ENCODE measurements at places on chromosomes 1 and 21.

DNA sequence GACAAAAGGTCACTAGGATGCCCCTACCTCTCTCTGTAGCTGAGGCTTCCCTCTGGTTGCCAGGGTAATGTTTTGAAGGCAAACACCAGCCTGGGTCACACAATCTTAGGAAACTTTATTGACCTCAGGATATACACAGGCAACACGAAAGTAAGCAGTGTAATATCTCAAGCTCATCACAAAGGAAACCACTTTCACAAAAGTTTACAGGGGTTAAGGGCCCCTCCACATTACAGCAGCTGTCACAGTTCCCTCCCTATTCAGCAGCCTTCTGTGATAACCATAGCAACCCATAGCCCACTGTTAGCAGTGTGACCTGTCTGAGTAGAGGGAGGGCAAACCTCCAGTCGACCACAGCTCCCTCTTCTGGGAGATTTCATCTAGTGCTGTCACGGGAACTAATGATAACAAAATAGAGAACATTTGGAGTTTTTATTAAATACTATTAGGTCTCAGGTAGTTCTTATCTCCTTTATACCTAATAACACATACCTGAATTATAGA lies 149.8 kb downstream of the PTPRC start:
- no peak for DNase-seq

GRCh38 chr1:76231320-76231719 lies 156.8 kb downstream of the ST6GALNAC3 start:
- DNase-seq: no peak

DNA sequence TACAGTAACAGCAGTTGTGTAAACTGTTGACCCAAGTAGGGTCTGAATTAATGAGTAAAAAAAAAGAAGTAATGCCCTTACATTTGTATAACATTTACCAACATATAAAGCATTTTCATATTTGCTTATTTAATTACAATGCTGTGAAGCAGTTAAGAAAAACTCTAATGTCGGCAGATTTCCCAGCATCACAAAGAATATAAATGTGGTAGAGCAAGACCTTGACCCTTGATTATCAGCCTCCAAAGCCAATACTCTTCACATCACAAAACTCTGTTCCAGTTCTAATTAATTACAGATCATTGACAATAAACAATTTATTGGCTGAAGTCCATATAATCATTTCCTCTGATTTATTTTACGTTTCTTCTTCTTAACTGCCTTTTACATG lies 130.2 kb downstream of the DUSP10 start:
- DNase-seq: no peak

GRCh38 chr1:20726932-20727745 lies 5.4 kb downstream of the SH2D5 start:
- no peak for DNase-seq

DNA sequence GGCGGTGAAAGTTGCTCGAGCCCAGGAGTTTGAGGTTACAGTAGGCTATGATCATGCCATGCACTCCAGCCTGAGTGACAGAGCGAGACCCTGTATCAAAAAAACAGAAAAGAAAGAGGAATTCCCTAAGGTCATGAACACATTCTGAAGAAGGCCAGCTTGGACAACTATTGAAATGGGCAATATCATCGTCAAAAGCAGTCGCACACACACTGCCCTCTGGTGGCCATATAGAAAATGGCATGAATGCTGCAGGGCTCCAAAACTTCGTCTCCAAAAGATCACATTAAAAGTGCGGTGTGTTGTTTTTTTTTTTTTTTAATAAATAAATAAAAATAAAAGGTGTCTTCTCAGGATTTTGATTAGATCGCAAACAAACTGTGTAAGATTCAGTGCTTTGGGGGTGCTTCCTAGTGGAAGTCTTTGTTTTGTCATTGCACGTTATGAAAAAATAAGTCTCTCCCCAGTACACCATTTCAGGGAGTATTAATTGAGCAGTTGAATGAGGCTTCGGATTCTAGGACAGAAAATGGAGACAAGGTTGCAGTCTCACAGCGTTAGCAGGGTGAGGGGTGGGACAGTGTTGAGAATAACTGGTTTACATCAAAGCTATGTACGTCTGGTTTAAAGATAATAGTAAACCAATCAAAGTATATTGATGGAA lies 87.5 kb upstream of the FMN2 start:
- DNase-seq: no peak

- peak; percentile 54 for DNase-seq
Observed at GRCh38 chr1:119330466-119331189, 38.0 kb upstream of the HAO2 start.

- DNase-seq: no peak
Observed at GRCh38 chr1:1163538-1164070, 10.1 kb upstream of the TTLL10 start.

DNA sequence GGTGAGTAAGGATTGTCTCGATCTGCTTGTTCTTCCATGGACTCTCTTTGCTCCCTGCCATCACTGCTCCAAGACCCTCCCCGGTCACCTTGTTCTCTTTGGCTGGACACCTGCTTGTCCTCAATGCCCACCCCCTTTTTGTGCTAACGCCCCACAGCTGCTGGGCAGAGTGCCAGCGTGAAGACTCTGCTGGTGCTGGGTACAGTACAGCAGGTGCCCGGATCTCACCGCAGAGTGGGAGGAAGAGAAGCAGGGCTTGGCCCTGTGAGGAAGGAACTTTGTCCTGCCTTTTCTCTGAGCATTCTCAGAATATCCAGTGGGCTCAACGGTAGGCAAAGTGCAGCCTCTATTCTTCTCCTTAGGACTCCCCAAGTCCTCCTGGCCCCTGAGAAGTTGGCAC lies 90.1 kb downstream of the PLXNA2 start:
- no peak for DNase-seq

DNA sequence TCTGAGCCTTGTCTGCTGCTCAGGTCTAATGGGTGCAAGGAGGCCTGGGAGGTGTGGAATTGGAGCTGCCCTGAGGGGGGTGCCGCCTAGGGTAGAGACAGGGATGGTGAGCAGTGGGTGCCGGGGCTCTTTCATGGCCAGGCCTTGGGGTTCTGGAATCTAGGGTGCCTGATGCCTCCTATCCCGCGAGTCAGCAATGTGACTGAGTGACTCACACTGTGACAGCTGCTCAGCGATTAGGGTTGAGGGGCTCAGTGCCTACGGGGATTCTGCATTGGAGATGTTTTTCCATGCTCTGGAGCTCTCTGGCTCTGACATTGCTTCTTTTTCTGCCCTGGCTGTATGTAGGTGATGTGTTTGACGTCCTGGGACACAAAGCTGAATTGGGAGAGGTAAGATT lies 16.8 kb downstream of the ATP8B2 start:
- DNase-seq: no peak

DNA sequence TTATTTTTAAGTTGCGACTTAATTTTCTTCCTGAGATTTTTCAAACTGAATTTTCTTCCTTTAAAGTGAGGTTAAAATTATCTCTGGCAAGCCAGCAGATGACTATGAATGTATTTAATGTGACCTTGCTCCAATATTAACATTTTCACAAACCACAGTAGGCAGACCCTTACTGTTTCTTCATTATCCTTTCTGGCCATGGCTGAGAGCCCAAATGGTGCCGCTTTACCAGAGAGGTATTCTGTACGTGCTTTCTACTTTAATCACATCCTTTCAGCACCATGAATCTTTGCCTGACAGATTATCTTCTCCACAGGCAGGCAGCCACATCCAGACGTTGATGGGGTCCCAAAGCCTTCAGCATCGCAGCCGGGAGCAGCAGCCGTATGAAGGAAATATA lies 129.6 kb downstream of the LRRC40 start:
- no peak for DNase-seq

DNA sequence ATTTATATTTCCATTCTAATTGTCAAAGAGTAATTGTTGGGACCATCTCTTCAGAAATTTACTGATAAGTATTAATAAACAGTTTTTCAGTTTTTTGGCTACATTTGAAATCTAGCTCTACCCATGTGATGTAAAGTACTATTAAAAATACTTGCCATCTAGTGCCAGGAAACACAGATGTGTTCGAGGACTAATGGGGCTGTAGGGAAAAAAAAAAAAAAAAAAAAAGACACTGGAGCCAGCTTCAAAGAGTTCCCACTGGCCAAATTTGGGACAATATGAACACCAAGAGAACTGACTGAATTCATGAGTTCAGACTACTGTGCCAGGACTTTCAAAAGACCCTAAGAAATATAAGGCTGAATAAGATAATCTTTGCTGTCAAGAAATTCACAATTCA lies 65.2 kb upstream of the GFI1 start:
- DNase-seq: no peak

DNA sequence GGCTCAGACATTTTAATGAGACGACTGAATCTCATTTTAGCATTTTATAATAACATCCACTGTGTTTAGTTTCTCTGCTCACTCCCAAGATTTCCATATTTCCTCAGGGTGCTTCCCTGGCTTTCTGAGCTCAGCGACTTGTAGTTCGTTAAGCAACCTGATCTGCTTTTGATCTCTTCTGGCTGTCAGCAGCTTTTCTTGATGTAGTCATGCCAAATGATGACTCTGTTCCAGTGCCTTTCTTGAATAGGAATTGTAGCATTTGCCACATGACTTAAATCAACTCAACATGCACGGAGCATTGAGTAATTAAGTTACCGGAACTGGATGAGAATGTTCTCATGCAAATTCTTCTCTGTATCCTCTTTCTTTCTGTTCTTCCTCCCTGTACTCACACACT lies 246.1 kb downstream of the FMN2 start:
- DNase-seq: peak; percentile 91

All from BJ (cell line).